ENCODE measurements at places on chromosomes 3 and 15. TPM values are rescaled to one million over a fixed set of nuclear protein-coding genes. Genes with fewer than 3 reads are reported as not detected.

Gene TRAT1
- total RNA-seq, result not detected

Gene KNG1
- not detected for total RNA-seq

Gene MCF2L2
- 0.09 TPM for total RNA-seq

Gene KIF15
- total RNA-seq, result 1.3 TPM

Gene TNFSF10
- total RNA-seq, result 9.2 TPM

Gene ARPP19
- 42.9 TPM for total RNA-seq

Gene SCN11A
- not detected for total RNA-seq

Gene SAMMSON
- not detected for total RNA-seq

Gene LRRC3B
- total RNA-seq, result not detected
